Stimulated activated CD4-positive, alpha-beta T cell treated with anti-CD3 and anti-CD28 coated beads, Interleukin-12 subunit alpha, Interleukin-12 subunit beta, amount 100 ng/mL, for 24 hours (primary cell): ENCODE measurements at places on chromosomes 6 and 20.

GRCh38 chr20:1328680-1329330 is at the start of gene SDCBP2:
Gene SDCBP2, minus strand, starts transcription at chr20:1329139. Its CDS starts 8,723 bp downstream, at chr20:1320416.
- no peak for DNase-seq

GRCh38 chr20:17645546-17646208 is 36.4 kb downstream of the RRBP1 start:
- DNase-seq = no peak

DNA sequence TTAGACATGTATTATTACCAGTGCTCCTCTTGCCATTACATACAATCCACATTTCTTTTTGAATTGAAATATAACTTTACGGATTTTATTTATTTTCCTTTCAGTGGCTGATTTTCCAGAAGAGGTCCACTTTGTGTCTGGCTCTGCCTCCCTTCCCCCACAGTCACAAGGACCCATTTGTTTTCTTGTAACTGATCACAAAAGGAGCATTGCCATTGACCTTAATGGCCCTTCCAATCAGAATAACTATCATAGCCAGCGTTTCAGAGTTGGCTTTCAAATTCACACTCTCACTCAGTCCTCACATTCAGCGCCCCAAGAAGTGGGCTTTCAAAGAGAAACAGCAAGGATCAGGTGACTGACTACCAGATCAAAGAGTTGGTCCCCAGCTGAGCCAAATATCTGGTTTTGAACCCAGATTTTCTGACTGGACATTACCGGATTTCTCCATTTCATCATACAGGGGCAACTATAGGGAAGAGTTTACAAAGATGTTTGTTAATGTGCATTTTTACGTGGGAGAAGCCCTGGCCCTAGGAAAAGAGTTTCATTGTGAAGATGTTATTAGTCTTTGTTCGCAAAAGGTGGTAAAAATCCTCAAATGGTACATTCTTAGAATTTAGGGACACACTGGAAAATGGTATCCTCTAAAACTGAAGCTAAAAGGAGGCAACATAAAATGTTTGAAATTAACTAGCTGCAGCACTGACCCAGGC is 2.0 kb upstream of the SLC22A23 start:
- DNase-seq = no peak

DNA sequence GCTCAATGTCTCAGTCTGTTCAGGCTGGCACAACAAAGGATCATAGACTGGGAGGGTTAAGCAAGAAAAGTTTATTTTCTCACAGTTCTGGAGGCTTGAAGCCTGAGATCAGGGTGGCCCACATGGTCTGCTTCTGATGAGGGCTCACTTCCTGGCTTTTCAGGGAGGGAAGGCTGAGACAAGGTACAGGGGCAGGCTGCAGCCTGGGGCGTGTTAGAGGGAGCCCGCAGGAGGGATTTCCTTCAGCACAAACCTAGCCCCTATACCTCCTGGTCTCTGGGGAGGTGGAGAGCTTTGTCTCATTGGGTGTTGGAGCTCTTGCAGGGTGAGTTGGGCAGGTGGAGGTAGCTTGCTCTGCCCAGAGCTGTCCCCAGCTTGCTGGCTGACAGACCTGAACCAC is 81.1 kb upstream of the GPR6 start:
- DNase-seq = no peak

DNA sequence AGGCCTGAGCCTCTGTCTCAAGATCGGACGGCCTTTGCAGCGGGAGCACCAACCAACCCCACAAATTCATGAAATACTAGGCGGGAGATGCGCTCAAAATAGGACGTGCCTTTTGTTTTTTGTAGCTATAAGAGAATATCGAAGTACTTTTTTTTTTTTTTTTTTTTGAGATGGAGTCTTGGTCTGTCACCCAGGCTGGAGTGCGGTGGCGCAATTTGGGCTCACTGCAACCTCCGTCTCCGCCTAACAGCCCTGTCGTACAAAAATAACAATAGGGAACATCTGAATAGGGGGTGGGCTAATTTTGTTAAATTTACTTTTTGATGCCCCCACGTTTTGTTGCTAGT is 5.9 kb upstream of the TUBB2A start:
- DNase-seq = no peak
